Renal cortex interstitium (tissue), 15 donors: ENCODE measurements at places on chromosomes 5 and 9. TPM values are rescaled to one million over a fixed set of nuclear protein-coding genes. Genes with fewer than 3 reads are reported as not detected.

ARL14EPL gene
- polyA plus RNA-seq = not detected

GRCh38 chr9:120030847-120031246, 549.1 kb downstream of the CDK5RAP2 start:
- DNase-seq = no peak

NUDT2 gene
- 36.2 TPM for polyA plus RNA-seq

KIF3A gene
- 20.8 TPM for polyA plus RNA-seq

PAEP gene
- polyA plus RNA-seq = not detected

DNA sequence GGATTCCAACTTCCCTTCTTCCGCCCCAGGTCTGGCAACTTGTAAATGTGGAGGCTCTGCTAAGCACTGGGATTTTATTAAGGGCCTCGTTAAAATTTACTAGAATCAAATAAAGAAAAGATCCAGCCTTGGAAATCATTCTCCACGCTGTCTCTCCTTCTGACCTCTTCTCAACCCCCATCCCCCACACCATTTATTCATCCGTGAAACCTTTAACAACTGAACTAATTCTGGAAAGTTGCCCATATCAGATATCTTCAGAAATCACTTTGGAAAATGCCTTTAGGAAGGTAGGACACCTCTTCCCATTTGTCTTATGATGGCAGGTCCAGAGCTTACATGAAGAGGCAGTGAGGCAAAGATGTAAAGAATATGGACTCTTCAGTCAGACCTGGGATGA, 288.5 kb downstream of the SLIT3 start:
- DNase-seq = no peak

- no peak for DNase-seq
Measured at GRCh38 chr5:118195211-118195610, 793.1 kb downstream of the DTWD2 start.

LECT2 gene
- polyA plus RNA-seq = 2.3 TPM

GRCh38 chr9:129436751-129437625, 183.9 kb downstream of the C9orf50 start:
- DNase-seq = peak; percentile 88

NIPAL4 gene
- 0.39 TPM for polyA plus RNA-seq

DNA sequence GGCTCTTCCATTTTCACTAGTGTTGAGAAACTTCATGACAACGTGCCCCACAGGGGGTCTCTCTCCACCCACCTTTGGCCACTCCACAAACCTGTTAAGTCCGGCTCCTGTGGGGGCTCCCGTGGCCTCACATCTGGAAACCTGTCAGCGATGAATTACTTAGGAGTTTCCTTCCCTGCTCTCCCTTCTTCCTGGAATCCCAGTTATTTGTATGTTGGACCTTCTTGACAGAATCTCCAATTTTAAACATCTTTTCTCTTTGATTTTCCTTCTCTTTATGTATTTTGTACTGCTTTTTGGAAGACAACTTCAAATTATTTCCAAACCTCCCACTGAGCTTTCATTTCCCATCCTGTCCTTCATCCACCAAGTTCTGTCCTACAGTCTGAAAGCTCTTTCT, 55.1 kb upstream of the NRARP start:
- DNase-seq = no peak

ARHGEF37 gene
- 4.3 TPM for polyA plus RNA-seq

DNA sequence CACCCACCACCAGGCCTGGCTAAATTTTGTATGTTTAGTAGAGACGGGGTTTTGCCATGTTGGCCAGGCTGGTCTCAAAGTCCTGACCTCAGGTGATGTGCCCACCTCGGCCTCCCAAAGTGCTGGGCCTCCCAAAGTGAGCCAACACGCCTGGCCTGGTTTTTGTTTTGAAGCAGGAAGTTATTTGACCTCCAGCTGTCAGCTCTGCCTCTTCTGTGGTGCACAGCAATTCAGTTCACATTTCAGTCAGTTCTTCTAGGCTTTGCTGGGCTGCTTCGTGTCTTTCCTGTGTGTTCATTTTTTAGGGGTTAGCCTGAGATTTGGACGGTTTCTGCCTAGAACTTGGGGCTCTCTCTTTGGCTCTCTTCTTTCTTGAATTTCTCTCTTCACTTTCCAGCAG, 8.9 kb downstream of the LCN1 start:
- no peak for DNase-seq

INSL6 gene
- 0.67 TPM for polyA plus RNA-seq

- DNase-seq = no peak
Measured at GRCh38 chr5:55597014-55597981, 62.5 kb upstream of the PLPP1 start.

DNA sequence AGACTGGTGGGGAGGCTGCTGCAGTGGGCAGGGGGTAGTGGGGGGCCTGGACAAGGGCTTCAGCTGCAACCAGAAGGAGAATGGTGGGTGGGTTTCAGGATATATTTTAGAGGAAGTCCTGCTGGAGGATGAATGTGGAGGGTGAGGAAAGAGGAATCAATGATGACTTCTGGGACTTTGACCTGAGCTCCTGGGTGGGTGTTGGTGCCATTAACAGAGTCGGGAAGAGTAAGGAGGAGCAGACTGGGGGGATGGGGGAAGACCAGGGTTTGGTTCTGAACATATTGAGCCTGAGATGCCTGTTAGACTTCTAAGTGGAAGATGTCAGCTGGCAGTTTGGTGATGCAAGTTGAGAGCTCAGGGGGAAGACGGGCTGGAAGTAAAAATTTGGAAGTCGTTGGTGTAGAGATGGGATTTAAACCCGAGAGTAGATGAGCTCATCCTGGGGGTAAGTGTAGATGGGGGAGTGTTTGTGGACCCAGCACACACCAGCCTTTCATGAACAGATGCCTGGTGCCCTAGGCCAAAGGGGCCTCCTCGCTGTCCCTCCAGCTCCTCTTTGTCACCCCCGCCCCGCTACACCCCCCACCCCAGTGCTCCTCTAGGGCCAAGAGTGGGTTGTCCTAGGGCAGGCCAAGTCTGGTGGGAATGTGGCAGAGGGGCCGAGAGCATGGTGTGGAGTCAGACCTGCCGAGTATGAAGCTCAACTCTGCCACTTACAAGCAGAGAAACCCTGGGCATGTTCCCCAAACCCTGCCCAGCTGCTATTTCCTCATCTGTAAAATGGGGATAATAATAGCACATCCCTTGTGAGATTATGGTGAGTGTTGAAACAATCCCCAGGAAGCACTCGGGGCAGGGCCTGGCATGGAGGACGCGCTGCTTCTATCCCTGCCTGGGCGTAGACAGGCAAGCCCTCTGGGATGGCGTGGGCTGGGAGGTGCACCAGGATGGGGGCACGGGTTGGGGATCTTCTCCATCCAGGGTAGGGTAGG, 4.0 kb downstream of the DNM1 start:
- DNase-seq = no peak

GNA14 gene
- polyA plus RNA-seq = 18.1 TPM

FBLL1 gene
- polyA plus RNA-seq = 0.91 TPM

DNA sequence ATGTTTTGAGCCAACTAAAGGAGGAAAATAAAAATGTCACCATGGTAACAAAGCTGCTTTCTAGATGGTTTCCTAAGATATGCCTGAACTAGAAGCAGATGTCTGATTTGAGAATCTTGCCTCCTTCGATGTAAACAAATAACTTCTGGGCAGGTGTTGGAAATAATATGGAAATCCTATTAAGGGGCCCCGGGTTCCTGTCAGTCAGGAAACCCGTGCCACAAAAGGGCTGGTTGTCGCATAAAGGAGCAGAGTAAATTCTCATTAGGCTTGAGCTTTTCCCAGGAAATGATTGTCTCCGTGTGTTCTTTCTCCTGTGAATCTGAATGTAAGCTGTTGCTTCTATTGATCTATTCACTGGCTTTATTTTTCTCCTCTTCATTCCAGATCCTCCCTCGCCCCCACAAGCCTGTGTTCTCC, 90.8 kb downstream of the TLE4 start:
- no peak for DNase-seq

DNA sequence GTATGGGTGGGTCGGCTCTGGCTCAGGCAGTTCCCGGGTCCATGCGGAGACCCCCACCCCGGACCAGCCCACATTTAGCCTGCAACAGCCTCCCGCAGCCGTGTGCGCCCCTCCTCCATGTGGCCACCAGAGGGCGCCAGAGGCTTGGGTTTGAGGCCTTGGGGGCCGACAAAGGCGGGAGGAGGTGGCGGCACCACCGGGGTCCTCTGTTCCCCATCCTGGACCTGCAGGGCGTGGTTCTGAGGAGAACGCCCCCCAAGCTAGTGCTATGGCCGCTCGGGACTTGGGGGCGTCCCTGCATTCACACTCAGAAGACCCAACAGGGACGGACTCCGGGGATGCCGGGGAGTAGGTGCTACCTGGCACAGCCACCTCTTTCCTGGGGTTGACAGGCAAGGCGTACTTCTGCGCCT, 16.5 kb downstream of the ASS1 start:
- DNase-seq = no peak

GRCh38 chr5:89071941-89072331, 189.0 kb upstream of the MEF2C start:
- DNase-seq = no peak

- no peak for DNase-seq
Measured at GRCh38 chr5:79628276-79628675, 16.0 kb downstream of the TENT2 start.

RLN2 gene
- 3.6 TPM for polyA plus RNA-seq

DNA sequence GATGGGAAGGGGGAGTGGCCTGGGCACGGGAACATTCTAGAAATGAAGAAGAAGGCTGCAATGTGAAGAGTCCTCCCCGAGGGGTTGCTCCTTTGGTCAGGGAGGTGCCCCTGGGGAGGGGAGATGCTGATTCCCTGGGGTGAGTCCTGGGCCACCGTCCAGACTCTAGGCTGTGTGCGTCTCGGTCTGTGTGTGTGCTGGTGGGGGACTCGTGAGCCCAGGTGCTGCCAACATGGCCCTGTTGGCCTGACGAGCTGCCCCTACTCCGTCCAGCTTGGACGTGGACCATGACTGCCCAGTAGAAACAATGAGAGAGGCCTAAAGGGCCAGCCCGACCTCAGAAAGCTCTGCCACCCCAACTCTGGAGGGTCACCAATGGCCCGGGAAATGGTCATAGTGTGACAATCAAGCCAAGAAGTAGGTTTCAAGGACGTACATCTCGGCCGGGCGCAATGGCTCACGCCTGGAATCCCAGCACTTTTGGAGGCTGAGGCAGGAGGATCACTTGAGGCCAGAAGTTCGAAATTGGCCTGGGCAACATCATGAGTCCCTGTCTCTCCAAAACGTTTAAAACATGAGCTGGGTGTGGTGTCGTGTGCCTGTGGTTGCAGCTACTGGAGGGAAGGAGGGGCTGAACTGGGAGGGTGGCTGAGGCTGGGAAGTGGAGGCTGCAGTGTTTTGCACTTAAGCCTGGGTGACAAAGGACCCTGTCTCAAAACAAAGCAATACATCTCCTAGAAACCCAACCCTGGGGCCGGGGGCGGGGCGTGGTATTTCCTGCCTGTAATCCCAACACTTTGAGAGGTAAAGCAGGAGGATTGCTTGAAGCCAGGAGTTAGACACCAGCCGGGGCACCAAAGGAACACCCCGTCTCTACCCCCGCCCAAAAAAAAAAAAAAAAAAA, 17.0 kb downstream of the LHX3 start:
- no peak for DNase-seq

KLF9 gene
- polyA plus RNA-seq = 7.0 TPM

GRCh38 chr9:33868440-33868973, 51.5 kb downstream of the UBE2R2 start:
- DNase-seq = no peak

DNA sequence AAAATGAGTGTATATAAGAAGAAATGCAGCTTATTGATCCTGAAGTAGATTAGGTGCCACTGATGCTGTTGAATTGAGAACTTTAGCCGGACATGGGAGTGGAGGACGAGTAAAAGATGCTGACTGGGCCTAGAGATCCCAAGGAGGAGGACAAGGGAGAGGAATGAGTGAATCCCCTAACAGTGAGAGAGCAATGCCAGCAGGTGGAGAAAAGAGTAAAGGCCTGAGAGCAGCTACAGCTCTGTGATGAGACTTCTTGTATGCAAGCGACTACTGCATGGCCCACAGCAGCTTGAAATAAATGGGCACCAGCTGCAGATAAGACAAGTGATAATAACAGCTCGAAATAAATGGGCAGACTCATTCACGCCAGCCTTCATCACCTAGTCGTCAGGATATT, 44.5 kb upstream of the JMY start:
- DNase-seq = no peak
